ENCODE measurements at places on chromosomes 3 and 15. TPM values are rescaled to one million over a fixed set of nuclear protein-coding genes. Genes with fewer than 3 reads are reported as not detected.

DNA sequence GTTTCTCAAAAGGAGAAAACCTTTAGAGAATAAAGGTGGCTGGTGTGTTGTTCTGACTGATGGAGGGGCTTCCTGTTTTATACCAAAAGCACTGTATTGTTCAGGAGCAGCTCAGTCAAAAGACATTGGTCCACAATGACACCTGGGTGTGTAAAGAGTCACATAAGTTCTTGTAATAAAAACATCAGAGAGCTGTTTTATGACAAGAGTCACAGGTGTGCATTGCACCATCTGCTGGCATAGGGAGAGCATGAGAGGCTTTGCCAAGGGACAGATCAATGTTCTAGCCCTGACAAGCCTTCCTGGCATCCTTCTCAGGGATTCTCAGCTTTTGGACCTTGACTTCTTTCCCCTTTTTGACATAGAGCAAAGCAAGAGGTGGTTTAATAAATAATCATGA is 20.4 kb downstream of the ARPP21 start:
- no peaks in the 10 kb centered on the region for H3K27me3 ChIP-seq
- no peaks in the 10 kb centered on the region for H3K36me3 ChIP-seq
- no peak overlapping the region for H3K4me3 ChIP-seq
- no peak overlapping the region for H3K27ac ChIP-seq
- no peak for DNase-seq

GRCh38 chr15:75723847-75724660 is 11.4 kb upstream of the CSPG4 start:
- no peaks in the 10 kb centered on the region for H3K36me3 ChIP-seq
- peak; percentile 97 for DNase-seq
- H3K4me3 ChIP-seq, result no peak overlapping the region
- peaks cover 50% of the 10 kb centered on the region for H3K4me1 ChIP-seq
- peak overlapping the region; percentile 89 for H3K27ac ChIP-seq
- H3K27me3 ChIP-seq, result no peaks in the 10 kb centered on the region

Gene APOD
- 547 TPM for total RNA-seq

Gene LHFPL4
- 0.13 TPM for total RNA-seq

GRCh38 chr3:53008932-53009331 is 36.9 kb downstream of the SFMBT1 start:
- H3K27ac ChIP-seq, result no peak overlapping the region
- H3K36me3 ChIP-seq, result no peaks in the 10 kb centered on the region
- no peaks in the 10 kb centered on the region for H3K27me3 ChIP-seq
- H3K4me1 ChIP-seq, result no peaks in the 10 kb centered on the region
- no peak for DNase-seq

Gene PDCD7
- total RNA-seq, result 26.6 TPM

Gene GOLGA8J
- total RNA-seq, result not detected

Gene DMXL2
- 19.1 TPM for total RNA-seq

DNA sequence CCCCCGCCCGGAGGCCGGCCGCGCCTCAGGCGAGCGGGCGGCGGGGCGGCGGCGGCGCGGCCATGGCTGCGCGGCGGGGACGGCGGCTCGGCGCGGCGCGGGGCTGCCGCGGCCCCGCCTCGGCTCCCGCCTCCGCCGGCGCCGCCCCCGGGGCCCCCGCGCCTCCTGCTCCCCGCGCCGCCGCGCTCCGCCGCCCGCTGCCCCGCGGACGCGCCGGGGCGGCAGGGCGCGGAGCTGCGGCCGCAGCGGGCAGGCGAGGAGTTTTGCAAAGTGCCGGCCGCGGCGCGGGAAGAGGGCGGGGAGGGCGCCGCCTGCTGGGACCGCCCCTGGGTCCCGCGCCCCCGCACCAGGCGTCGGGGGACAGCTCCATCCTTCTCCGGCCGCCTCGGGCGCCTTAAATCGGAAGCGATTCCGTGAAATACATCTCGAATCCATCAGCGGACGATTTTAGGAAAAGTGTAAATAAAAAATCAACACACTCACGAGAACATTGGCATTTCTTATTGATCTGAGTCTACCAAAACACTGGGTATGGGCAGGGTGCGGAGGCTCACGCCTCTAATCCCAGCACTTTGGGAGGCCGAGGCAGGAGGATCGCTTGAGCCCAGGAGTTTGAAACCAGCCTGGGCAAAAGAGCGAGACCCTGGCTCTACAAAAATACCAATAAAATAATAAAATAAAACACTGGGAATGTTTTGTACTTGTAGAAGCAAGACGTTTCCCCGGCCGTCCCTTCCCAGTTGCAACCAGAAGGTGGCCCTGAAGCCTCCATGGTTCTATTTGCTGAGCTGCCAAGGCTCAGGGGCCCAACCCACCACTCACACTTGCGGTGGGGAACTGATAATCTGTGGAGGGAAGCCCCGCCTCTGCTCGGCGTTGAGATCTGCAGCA is 136.9 kb downstream of the NUP210 start:
- H3K36me3 ChIP-seq, result no peaks in the 10 kb centered on the region
- H3K27me3 ChIP-seq, result no peaks in the 10 kb centered on the region
- peak overlapping the region; percentile 55 for H3K4me3 ChIP-seq
- DNase-seq, result no peak
- H3K27ac ChIP-seq, result no peak overlapping the region

Gene KNG1
- total RNA-seq, result not detected

Gene PLIN1
- 3.0 TPM for total RNA-seq

Gene TNFSF10
- total RNA-seq, result 25.3 TPM

- no peaks in the 10 kb centered on the region for H3K27me3 ChIP-seq
- no peaks in the 10 kb centered on the region for H3K36me3 ChIP-seq
- H3K4me3 ChIP-seq, result peak overlapping the region; percentile 91
- H3K27ac ChIP-seq, result peak overlapping the region; percentile 94
Measured at GRCh38 chr15:90529011-90529370, 732 bp upstream of the CRTC3 start.

- no peak overlapping the region for H3K4me3 ChIP-seq
- H3K4me1 ChIP-seq, result no peaks in the 10 kb centered on the region
- no peak overlapping the region for H3K27ac ChIP-seq
- H3K36me3 ChIP-seq, result no peaks in the 10 kb centered on the region
Measured at GRCh38 chr15:95235033-95235432, 1003.7 kb downstream of the MCTP2 start.

DNA sequence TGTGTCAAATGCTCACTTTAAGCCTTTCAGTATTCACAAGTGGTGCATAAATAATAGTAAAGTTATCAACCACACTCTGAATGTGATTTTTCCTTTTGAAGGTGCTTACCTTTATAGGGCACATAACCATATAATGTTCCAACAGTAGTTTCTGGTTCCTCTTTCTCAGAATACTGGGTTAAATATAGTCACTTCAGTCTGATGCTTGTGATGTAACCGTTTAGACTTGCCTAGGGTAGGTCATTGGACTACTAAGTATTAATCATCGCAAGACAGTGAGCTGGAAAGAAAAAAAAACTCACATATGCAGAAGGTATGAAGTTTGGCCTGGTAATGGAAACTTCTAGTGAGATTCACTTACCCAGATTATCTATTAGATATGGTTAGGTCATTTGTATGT is 1.9 kb downstream of the KBTBD8 start:
- no peak for DNase-seq
- peaks cover 9% of the 10 kb centered on the region for H3K4me1 ChIP-seq
- no peak overlapping the region for H3K4me3 ChIP-seq
- H3K27ac ChIP-seq, result no peak overlapping the region
- H3K36me3 ChIP-seq, result peaks cover 9% of the 10 kb centered on the region
- H3K27me3 ChIP-seq, result no peaks in the 10 kb centered on the region

DNA sequence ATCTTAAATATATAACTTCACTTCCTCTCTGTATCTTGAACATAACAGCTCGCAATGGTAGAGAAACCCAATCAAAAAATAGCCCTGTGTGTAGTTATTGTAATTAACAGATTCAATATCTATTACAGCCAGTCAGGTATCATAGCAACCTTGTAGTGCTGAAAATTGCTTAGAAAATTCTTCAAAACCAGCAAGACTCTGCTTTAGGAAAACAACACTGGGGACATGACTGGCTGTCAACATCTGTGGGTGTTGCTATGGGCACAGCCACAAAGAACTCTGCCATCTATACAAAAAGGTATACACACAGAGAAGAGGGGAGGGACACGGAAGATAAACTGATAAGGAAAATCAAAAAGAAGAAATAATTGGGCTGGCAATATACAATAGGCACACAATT is 101.2 kb downstream of the WDR72 start:
- DNase-seq, result no peak
- H3K36me3 ChIP-seq, result no peaks in the 10 kb centered on the region
- H3K27me3 ChIP-seq, result no peaks in the 10 kb centered on the region
- no peaks in the 10 kb centered on the region for H3K4me1 ChIP-seq
- H3K27ac ChIP-seq, result no peak overlapping the region

- H3K4me1 ChIP-seq, result no peaks in the 10 kb centered on the region
- DNase-seq, result no peak
- H3K27me3 ChIP-seq, result peaks cover 13% of the 10 kb centered on the region
- no peak overlapping the region for H3K27ac ChIP-seq
- H3K36me3 ChIP-seq, result no peaks in the 10 kb centered on the region
Measured at GRCh38 chr15:58165661-58166060, 27.5 kb downstream of the AQP9 start.

Gene NTRK3
- total RNA-seq, result 2.9 TPM

DNA sequence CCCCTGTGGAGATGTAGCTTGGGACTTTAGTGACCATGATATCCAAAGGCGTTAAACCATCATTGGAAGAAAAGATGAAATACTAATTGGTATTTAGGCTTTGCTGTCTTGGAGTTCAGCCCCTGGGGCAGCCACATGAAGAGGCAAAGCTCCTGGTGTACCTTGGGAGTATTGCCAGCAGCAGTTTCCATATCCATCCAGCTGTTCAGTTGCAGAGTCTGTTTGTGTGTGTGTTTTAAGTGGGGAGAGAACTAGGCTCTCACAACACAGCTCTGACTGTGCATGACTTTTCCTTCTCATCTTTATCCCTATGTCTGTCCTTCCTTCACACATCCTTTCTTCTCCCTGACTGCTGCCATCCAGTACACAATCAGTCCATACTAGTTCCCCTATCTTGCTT is 98.9 kb downstream of the CDIN1 start:
- H3K4me1 ChIP-seq, result no peaks in the 10 kb centered on the region
- H3K4me3 ChIP-seq, result no peak overlapping the region
- no peak for DNase-seq
- H3K27ac ChIP-seq, result no peak overlapping the region
- H3K36me3 ChIP-seq, result no peaks in the 10 kb centered on the region

DNA sequence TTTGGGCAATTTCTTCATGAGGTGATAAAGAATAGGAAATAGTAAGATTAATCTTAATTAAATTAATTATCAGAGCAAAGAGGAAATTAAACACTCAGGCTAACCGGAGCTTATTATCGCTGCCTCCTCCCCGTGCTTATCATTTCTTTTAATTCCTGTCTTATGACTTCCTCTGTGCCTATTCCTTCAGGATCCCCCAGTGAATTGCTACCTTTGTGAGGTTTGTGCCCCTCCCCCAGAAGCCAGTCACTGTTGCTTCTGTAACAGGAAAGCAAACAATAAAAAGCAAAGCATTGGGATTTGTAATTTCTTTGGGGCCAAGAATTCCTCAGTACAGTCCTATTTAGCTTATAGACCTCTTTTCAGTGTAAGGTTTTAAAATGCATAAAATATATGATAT is 164.5 kb downstream of the CADPS start:
- no peaks in the 10 kb centered on the region for H3K36me3 ChIP-seq
- no peaks in the 10 kb centered on the region for H3K27me3 ChIP-seq

Gene FBXW12
- total RNA-seq, result 0.65 TPM

- DNase-seq, result no peak
- no peaks in the 10 kb centered on the region for H3K27me3 ChIP-seq
- H3K27ac ChIP-seq, result no peak overlapping the region
- no peaks in the 10 kb centered on the region for H3K36me3 ChIP-seq
- no peak overlapping the region for H3K4me3 ChIP-seq
Measured at GRCh38 chr3:7146529-7146928, 285.6 kb downstream of the GRM7 start.

DNA sequence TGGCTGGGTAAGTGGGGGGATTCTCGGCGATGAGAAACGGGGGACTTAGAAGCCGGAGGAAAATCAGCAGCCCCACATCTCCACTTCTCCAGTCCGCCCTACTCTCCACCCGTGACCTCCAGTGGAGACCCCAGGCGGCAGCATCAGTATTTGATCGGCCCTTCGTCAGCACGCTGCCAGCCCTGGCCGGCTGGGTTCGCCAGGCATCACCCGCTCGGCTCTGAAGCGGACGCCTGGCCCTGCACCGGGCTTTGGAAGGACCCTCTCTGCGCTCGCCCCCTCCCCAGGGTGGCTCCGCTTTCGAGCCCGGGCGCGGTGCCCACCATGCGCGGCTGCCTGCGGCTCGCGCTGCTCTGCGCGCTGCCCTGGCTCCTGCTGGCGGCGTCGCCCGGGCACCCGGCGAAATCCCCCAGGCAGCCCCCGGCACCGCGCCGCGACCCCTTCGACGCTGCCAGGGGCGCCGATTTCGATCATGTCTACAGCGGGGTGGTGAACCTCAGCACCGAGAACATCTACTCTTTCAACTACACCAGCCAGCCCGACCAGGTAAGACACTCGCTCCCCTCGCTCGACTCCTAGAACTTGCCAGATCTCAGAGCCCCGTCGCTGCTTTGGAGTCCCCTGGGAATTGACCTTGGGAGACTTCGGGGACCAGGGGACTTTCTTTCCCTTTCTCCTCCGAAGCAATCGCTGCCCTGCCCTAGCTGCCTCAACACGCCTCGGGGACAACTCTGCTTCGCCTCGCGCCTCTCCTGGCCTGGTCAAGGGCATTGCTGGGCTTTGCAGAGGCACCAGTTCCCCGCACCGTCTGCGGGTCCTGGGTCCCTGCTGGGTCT is 561 bp downstream of the SIDT1 start:
- H3K27ac ChIP-seq, result peak overlapping the region; percentile 34
- no peak for DNase-seq
- peaks cover 20% of the 10 kb centered on the region for H3K4me1 ChIP-seq
- H3K27me3 ChIP-seq, result no peaks in the 10 kb centered on the region
- peak overlapping the region; percentile 63 for H3K4me3 ChIP-seq
- no peaks in the 10 kb centered on the region for H3K36me3 ChIP-seq

DNA sequence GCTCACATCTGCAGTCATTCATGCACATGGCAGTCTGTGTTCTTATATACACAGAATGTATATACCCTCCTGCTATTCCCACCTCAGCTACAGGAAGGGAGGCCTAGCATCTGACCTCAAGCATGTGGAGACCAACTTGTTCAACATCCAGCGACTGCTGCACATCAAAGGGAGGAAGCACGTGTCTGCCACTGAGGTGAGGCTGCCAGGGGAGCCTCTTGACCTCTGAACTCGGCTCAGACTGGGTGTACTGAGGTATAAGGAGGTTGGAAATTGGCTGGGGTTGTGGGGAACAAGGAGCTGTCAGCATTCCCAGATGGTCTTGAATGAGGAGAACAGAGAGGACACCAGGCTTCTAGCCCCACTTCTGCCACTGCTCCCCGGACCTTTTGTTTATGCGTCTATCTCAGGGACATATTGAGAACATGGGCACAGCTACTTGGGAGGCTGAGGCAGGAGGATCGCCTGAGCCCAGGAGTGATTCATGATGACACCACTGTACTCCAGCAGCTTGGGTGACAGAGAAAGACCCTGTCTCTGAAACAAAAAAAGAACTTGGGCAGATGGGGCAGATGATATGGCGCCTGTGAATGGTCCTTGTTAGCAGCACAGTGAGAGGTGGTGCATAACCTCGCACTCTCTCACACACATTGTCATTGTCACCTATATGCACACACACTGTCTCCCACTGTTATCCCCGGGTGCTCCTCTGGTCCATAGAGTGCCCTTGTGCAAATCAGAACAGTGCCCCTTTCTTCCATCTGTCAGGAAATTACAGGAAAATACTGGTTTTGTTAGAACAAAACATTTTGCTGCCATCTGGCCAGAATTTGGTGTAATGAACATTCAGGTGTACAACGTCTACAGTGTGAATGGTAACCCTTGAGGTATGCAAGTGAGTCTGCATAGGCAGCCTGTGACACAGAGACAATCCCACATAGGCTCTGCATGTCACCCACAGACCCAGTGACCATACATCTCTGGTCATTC is 5.4 kb downstream of the VILL start:
- no peak overlapping the region for H3K27ac ChIP-seq
- peaks cover 3% of the 10 kb centered on the region for H3K36me3 ChIP-seq
- no peak overlapping the region for H3K4me3 ChIP-seq
- DNase-seq, result no peak

Gene CPLX3
- total RNA-seq, result not detected

All from esophagus muscularis mucosa (tissue), 4 donors.